Fibroblast of villous mesenchyme (primary cell): ENCODE measurements at places on chromosomes 13 and 19. TPM values are rescaled to one million over a fixed set of nuclear protein-coding genes. Genes with fewer than 3 reads are reported as not detected.
A peak's percentile ranks its signal among the peaks of the same experiment; 100 is the strongest.

Gene ELANE
- total RNA-seq = not detected in 2 replicates

Gene TMPRSS9
- not detected in 2 replicates for total RNA-seq

Gene PTH2
- not detected in 2 replicates for total RNA-seq

Gene NLRP11
- total RNA-seq = not detected in 2 replicates

Gene ZNF791
- 17.4 and 20.3 TPM in 2 replicates for total RNA-seq

Gene KLHL1
- total RNA-seq = not detected in 2 replicates

Gene LHB
- total RNA-seq = 0.32 TPM in 1 of 2 replicates, not detected in the other

Gene RASGRP4
- not detected in 2 replicates for total RNA-seq

Gene ATP1A3
- not detected in 2 replicates for total RNA-seq

GRCh38 chr19:21568816-21569493 lies 63.6 kb downstream of the ZNF429 start:
- peak; percentile 94 for DNase-seq

DNA sequence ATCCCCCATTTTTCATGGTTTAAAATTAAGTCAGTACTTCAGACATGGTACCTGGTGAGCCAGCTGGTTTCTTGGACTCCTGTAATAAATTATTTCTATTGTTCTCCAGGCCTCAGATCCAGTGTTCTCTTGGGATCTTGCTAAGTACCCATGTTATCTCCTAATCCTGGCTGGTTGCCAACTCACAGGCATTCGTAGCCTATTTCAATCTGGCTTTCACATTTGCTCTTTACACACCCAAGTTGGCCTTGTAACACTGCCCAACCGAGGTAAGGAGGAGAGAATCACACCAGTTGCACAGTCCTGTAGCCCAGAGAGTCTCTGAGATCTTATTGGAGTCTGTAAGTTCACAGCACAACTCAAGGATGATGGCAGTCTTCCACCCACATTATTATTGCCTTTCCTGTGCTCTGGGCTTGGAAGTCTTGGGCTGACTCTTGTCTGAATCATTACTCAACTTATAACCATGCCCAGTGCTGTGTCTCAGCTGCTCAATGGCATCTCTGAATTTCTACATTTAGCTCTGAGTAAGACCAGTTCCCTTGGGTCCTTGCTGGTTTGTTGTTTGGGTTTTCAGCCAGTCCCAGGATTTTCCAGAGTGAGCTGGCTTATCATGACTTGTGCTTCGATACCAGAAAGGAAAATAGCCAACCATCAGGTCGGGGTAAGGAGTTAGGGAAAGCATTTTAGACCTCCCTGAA lies 76.6 kb upstream of the KLF12 start:
- peak; percentile 58 for DNase-seq

- no peak for DNase-seq
Measured at GRCh38 chr19:3479177-3479833, 1.0 kb downstream of the SMIM24 start.

- DNase-seq = peak; percentile 34
Measured at GRCh38 chr13:30038884-30039283, 188.5 kb upstream of the UBL3 start.

- DNase-seq = no peak
Measured at GRCh38 chr13:109254274-109254673, 532.1 kb downstream of the IRS2 start.

GRCh38 chr19:5018224-5019015 lies 49.5 kb downstream of the KDM4B start:
- peak; percentile 65 for DNase-seq

DNA sequence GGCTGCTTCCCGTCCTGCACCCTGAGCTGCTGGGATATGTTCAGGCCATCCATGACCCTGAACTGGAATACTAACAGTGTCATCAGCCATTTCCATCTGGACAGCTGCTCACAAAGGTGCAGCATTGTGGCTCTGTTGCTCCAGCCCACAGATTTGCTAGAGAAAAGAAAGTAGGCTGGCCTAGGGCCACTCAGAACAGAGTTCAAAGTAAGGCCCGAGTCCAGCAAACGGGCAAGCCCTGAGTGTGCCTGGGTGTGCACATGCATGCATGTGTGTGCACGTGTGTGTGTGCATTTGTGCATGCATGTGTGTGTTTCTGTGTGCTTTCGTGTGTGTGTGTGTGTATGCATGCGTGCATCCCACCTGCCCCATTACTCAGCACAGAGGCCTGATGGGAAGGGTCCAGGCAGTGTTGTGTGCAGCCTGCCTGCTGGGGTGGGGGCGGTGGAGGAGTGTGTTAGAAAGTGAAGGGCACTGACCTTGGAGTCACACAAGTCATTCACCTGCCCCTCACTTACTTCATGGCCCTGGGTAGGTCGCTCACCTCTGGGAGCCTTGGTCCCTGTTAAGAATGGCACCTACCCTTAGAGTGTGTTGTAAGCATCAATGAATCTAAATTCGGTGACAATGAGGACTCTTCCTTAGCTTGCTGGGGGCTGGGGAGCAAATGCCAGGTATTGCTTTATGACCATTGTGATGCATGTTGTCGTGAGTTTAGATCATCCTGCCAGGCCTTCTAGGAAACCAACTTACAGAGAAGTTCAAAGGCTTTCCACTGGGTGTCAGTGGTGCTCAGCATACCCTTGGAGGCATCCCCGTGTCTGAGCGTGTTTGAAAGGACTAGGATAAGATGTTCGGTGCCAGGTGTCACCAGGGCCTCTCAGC lies 53.2 kb downstream of the GPR12 start:
- peak; percentile 45 for DNase-seq

- no peak for DNase-seq
Measured at GRCh38 chr13:70844391-70845108, 736.3 kb upstream of the KLHL1 start.

DNA sequence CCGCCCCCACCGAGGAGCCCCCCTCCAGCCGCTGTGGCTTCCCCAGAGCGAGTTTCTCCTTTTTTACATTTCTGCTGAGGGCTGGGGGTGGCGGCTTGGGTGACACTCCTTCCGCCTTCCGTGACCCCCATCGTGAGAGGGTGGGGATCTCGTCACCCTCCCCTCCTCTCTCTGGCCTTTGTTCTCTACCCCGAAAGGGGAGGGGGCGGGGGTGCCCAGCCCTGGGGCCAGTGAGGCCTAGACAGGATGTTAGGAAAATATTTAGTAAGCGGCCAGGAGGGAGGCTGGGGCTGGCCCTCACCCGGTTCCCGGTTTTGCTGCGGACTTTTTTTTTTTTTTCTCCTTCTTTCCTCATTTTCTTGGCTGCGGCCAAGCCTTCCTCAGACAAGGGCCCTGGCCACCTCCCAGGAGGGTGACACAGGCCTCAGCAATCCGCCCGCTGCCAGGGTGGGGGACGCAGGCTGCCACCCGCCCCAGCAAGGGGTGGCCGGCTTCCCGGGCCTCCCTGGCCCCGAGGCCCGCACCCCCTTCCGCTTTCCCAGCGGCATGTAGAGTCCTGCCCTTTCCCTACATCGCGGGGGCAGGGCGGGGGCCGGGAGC lies 3.9 kb downstream of the MIDN start:
- DNase-seq = peak; percentile 91

DNA sequence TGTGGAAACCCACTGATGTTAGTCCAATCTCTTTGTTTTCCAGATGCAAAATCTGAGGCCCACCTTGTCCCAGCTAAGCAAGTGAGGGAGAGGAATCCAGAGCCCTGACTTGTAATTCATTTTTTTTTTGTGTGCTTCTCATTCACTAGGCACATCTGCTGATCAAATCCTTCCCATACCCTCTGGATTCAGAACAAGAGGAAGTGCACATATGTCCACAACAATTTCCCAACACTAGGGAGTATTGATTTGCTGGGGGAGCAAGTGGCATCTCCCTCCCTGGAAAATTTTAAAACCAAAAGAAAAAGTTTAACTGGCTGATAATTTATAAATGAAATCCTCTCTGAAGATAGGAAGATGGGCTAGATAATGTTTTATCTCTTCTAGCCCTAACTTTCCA lies 94.6 kb upstream of the RFC3 start:
- peak; percentile 54 for DNase-seq

- DNase-seq = no peak
Measured at GRCh38 chr13:57345526-57345925, 178.5 kb downstream of the PRR20E start.

GRCh38 chr19:33161201-33161600 lies 29.3 kb downstream of the WDR88 start:
- no peak for DNase-seq

GRCh38 chr13:40637643-40638042 lies 28.8 kb downstream of the FOXO1 start:
- DNase-seq = peak; percentile 76

DNA sequence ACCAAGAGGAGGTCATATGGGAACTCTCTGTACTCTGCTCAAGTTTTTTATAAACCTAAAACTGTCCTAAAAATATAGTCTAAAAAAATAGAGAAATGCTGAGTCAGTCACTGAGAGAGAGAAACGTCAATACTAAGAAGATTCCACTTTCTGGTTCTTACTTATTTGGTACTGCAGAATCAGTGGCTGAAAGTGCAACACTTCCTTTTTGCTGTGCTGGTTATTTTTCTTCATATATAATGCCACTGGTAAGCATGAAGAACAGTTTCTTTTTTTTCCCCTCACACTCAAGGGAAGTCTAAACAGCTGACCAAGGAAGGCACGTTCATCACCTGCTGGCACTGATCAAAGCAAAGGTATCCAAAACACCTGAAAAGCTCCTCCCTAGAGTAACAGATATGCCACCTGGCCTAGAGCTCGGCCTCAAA lies 44.3 kb upstream of the N4BP2L1 start:
- peak; percentile 13 for DNase-seq

GRCh38 chr19:49390929-49391359 lies 2.9 kb downstream of the KASH5 start:
- no peak for DNase-seq

DNA sequence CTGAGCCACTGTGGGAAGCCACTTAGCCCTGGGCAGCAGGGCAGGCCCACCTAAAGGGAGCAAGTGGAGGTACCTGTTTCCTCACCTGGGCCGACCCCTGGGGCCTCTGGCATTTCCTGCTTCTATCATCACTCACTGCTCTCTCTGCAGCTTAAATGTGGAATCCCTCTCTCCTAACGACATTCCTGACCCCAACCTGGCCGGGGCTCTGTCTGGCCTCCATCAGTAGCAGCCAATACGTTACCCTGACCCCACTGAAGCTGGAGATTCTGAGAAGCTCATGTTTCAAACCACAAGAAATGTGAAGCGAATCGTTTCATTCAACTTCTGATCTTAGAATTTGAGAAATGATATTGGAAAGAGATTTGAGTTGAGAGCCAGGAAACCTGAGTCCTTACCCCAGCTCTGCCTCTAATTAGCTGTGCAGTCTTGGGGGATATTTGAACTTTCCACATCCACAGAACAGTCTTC lies 39.9 kb downstream of the DOCK9 start:
- DNase-seq = no peak

DNA sequence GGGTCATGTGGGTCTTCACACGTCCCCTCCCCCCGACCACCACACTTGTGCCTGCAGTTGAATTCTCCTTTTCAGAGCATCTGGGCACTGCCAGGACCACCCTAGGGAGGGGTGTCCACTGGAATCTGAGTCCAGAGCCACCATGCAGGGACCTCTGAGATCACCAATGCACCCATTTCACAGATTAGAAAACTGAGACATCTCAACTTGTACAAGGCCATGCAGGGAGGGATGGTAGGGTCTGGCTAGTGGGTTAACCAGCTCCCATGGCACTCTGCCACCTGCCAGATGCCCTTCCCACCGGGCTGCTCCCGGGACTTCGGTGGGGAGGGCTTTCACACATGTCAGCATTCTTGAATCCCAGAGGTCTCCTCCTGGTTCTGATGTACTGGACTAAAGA lies 44.3 kb upstream of the C19orf12 start:
- DNase-seq = no peak

- DNase-seq = no peak
Measured at GRCh38 chr19:33339016-33339984, 34.2 kb upstream of the CEBPG start.

GRCh38 chr13:100176801-100177400 lies 88.0 kb downstream of the PCCA start:
- DNase-seq = peak; percentile 51

DNA sequence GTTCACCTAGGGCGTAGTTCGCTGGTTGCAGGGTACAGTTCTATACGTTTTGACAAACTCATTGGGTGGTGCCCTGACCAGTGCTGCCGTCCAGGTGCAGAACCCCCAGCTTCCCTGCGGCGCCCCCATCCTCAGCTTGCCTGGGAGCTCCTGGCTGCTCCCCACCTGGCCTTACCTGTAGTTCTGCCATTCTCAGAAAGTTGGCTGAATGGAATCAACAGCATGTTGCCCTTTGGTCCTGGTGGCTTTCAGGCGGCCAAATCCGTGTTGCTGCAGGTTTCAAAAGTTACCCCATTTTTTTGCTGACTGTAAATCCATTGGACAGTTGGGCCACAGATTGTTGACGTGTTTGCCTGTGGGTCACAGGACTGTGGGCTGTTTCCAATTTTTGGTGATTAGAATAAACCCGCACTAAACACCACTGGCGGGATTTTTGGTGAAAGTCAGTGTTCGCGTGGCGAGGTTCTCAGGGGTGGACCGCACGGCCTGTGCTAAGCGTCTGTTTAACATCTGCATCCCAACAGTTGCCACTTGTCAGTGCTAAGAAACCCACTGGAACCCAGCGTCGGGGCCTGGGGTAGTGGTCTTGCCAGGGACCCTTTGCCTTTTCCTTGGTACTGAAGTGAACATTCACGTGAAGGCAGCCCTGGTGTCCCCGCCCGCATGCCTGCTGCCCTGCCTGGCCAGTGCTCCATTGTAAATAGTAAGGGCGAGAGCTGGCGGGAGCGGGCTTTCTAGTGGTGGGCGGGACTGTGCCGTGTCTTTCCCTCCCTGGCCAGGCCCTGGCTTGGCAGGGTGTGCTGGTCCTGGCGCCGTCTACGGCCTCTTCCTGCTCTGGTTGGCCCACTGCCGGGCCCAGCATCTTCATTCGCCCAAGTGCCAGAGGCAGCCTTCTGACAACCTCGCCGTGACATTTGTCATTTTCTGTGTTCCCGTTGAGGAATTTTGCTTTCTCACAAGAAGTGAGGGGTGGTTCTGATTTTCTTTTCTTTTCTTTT lies 3.3 kb downstream of the DOT1L start:
- peak; percentile 68 for DNase-seq

- no peak for DNase-seq
Measured at GRCh38 chr13:23350009-23350408, 83.5 kb downstream of the SACS start.

- DNase-seq = no peak
Measured at GRCh38 chr13:20363603-20364002, 131.5 kb upstream of the GJB6 start.

DNA sequence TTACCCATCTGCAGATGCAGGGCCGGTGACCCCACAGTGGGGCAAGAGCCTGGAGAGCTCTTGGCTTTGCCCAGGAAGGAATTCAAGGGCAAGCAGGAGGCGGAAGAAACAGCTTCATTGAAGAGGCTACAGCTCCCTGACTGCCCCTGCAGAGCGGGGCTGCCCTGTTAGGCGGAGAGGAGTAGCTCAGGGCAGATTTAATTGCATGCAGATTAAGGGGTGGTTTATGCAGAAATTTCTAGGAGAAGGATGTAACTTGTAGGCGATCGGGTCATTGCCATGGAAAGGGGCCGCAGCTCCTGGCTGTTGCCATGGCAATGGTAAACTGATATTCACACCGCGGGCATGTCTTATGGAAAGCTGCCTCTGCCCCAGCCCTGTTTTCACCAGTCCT lies 94.1 kb downstream of the ATP11A start:
- no peak for DNase-seq

- no peak for DNase-seq
Measured at GRCh38 chr19:46213156-46213555, 16.4 kb upstream of the IGFL1 start.
